ENCODE measurements at places on chromosomes 2 and 18.

GRCh38 chr2:170396799-170397459, 219.0 kb downstream of the MYO3B start:
- DNase-seq = no peak

DNA sequence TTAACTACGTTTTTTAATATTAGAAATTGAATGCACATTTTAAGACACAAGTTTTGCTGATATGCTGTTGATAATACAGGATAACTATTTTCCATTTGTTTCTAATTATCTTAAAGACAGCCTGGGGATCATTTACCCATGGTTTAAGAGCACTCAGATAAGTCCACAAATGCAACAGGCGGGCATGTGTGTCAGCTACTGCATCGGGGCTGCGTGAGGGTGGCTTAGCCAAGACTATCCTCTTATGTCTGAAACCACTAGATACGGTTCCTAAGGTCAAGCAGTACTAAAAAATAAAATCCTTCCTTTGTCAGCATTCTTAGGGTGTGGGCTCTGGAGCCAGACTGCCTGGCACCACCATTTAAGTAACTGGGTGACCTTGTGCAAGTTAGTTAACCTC, 254.8 kb downstream of the SATB2 start:
- DNase-seq = no peak

DNA sequence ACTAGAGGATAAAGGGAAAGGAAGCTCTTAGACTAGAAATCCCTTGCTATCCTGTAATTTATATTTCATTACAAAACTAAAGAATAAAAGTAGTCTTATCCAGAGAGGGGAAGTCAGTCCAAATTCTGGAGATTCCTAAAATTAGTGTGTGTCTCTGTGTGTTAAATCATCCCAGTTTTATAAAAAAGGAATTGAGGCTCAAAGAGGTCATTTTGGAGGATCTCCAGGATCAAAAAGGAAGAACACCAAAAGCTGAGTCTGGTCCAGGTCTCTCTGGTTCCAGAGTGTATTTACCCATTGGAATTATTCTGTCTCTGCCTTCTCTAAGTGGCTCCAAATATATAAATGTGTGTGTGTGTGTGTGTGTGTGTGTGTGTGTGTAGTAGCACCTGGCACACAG, 166.7 kb downstream of the NRXN1 start:
- DNase-seq = no peak

- DNase-seq = no peak
Observed at GRCh38 chr2:204947405-204947804, 402.1 kb downstream of the PARD3B start.

GRCh38 chr2:10400002-10400401, 48.1 kb downstream of the ODC1 start:
- DNase-seq = no peak

DNA sequence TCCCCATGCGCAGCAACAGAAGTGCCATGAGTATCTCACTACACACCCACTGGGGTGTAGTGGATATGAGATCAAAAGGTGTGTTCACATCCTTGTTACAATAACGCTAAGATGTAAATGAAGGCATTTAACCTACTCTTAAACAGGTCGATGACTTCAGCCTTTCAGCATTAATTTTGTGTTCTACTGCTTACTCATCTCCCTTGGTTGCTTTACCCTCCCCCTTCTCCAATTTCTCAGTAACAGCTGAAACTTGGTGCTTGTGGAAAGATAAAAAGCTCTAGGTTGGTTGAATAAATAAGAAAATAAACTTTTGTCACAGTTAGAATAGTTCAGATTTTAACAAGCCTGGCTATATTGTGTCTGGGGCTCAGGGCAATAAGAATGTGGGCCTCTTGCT, 147.5 kb upstream of the SESTD1 start:
- DNase-seq = no peak

- peak; percentile 40 for DNase-seq
Observed at GRCh38 chr2:72993147-72993932, 76.0 kb downstream of the EMX1 start.

DNA sequence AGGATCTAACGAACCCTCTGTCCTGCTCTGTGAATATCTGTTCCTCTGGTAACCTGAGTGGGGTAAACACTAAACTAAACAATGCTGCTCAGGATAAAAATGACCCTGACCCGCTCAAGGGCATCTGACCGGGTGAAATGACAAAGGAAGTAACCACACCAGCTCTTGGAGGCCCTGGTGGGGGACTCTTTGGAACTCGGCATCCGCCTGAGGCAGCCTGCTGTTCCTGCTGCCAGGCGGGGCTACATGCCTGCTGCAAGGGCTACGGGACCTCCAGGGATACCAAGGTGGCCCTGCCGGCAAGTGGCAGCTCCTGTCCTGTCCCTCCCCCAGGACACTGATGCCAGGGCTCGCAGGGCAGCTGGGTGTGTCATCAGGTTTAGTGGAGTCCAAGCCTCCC, 273.3 kb downstream of the HDAC4 start:
- no peak for DNase-seq

GRCh38 chr18:61891271-61891670, 1.5 kb downstream of the RNF152 start:
- DNase-seq = no peak

DNA sequence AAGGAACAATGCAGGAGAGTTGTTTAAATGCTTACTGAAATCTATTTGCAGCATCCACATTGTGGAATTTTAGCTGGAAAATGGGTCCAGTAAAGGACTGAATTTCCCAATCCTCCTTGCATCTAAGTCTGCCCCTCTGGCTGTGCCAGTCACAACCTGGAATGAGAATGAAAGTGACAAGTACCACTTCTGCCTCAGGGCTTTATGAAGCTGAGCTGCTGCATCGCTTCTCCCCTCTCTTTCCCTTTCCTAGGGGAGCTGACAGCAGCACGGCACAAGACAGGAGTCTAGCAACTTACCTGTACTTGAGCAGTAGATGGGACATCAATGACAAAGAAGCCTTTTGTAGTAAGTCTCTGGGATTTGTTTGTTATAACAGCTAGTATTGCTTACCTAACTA, 27.3 kb upstream of the THSD7B start:
- DNase-seq = no peak

DNA sequence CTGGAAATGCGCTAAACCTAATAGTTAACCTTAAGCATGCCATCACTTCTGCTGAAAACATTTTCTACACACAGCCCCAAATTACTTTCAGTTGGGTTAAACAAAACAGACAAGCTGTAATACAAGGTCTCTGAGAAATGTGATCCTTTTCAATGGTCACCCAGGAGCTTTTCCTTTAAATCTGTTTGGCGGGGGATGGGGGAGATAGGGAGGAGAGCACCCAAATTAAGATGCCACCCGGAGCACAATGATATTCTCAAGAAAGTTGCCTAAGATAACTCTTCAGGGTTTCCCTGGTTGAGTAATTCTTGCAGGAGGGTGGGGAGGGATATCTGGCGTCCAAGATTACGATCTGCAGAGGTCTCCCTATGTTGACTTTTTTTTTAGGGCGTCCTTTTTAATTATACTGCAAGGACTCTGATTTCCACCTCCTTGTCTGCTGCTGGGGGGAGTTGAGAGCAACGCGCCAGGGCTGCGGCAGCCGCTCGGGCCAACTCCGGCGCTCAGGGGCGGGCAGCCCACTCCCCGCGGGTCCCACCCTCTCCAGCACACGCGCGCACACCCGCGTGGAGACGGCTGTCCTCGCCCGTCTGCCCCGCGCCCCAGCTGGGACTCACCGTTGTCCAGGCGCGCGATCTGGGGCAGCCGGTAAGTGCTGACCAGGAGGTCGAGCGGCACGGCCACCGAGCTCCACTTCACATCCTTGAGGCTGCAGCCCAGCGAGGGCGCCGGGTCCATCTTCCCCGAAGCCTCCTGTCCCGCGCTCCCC, 807 bp downstream of the GAREM1 start:
- no peak for DNase-seq

DNA sequence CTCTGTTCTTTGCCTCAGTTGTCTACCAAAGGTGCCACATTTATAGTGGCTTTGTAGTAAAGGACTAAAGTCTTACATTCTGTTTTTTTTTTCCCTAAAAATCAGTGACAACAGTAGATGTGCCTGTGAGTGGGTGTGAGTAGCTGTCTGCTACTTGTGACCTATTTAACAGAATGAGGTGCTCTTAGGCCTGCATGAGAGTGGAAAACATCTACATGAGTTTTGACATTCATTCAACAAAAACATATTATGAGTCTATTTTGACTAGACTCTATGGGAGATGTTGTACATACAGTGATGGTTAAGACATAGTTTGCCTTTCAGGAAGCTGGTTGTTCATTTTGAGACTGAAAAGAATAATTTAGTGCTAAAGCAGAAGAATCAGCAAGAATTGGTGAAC, 36.7 kb downstream of the IL1R2 start:
- DNase-seq = no peak

DNA sequence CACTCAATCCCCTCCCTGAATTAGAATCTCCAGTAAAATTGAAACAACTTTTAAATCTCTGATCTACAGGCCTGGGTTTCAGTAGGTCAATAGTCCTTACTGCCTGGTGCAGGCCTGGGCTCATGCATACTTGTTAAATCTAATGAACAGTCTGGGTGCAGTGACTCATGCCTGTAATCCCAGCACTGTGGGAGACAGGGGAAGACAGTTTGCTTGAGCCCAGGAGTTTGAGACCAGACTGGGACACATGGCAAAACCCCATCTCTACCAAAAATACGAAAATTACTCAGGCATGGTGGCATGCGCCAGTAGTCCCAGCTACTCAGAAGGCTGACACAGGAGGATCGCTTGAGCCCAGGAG, 94.7 kb upstream of the SP3 start:
- DNase-seq = no peak
